ENCODE measurements at places on chromosomes 16 and 17.

DNA sequence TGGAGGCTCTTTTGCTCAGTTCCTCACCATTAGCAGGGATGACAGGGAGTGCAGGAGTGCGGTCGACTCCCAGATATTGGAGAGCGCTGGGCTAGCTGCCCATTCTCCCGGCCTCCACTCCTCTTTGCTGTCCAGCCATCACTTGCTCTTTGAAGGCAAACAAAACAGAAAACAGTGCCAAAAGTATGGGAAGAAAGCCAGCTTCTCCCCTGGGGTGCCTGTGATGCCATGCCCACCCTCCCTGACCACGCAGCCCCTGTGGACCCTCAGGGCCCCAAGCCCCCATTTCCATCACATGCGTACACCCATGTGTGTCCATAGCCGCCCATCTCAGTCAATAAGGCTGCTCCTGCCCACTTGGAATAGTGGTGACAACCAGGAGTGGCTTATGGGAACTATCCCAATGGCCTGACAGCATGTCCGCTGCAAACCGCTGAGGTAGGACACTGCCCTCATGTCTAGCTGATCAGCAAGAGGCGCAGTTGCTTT, 30.0 kb downstream of the MAPT start:
- DNase-seq, result no peak

DNA sequence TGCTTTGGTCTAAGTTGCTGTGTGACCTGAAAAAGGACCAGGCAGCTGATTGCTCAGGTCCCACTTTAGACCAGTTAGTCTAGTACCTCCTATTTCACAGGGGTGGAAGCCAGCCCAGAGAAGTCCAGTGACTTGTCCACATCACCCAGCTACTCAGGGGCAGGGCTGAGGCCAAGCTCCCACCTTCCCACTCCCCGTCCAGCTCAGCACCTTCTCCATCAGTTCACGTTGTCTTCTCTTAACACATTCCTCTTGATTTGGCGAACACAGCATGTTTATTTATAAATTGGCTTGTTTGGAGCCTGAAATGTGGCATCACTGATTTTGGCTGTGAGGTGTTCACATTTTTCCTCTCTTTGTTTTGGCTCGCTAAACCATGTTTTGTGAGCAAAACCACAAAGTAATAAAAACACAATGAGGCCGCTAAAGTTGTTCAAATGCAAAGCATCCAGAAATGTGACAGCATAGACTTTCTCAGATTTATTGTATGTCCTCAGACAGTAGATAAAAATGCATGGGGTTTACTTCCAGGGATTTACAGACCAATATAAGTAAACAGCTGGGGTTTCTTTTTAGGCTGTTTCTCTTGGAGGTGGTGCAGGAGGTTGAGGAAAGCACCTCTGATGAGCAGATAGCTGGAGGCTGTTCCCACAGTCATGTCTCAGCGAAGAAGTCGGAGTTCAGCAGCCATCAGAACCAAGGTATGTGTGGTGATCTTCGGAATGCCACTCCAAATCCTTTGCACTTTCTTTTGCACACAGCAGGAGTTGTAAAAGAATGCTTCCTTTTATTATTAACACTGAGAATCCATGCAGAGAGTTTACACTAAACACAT, 88.4 kb downstream of the PLXDC1 start:
- DNase-seq, result no peak

- peak; percentile 80 for DNase-seq
Observed at GRCh38 chr16:84672276-84673202, 24.2 kb downstream of the KLHL36 start.

DNA sequence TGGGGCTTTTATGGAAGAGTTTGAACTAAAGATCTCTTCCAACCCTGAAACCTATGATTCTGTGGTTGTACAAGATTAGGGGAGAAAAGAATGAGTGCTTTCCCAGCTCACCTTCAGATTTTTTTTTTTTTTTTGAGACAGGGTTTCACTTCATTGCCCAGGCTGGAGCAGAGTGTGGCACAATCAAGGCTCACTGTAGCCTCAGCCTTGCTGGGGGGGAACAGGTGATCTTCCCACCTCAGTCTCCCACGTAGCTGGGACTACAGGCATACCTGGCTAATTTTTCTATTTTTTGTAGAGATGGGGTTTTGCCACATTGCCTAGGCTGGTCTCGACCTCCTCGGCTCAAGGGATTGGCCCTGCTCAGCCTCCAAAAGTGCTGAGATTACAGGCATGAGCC, 21.8 kb upstream of the ITGB3 start:
- no peak for DNase-seq

DNA sequence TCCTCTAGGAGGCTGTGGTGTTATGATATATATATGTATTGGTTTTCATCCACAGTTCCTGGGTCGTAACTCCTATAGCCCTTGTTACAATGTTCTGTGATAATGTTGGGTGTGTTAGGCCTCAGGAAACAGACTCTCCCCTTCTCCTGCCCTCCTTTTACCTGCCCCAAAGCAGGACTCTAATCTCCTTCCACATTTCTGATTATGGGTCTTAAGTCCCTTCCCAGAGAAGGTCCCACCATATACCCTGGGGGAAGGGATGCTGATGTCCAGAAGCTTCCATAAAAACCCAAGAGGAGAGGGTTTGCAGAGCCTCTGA, 450 bp upstream of the C1QBP start:
- no peak for DNase-seq
